Heart right ventricle (tissue), 16 donors: ENCODE measurements at places on chromosomes 1 and 21. TPM values are rescaled to one million over a fixed set of nuclear protein-coding genes. Genes with fewer than 3 reads are reported as not detected.

Gene PDPN
- 4.4 TPM for polyA plus RNA-seq

Gene PKLR
- not detected for polyA plus RNA-seq

Gene CAPN8
- 0.10 TPM for polyA plus RNA-seq

Gene BMP8B
- 0.07 TPM for polyA plus RNA-seq

Gene EVA1B
- 38.9 TPM for polyA plus RNA-seq

Gene KPRP
- polyA plus RNA-seq = not detected

DNA sequence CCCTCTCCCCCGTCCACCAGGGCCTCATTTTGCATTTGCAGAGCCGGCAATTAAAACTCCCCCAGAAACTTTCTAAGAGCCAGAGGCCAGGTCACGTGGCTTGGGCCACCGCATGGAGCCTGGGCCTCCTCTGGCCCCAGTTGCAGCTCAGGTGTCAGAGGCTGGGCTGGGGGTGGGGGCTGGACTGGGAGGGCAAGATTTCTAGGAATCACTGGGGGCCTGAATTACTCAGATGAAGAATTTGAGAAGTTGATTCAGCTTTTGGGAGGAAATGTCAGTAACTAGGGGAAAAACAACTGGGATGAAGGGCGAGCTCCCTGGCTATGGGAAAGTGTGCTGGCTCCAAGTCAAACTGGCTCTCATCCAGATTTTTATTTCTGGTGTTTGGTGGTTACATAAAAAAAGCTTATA, 151.0 kb downstream of the CDC7 start:
- peak; percentile 76 for DNase-seq

DNA sequence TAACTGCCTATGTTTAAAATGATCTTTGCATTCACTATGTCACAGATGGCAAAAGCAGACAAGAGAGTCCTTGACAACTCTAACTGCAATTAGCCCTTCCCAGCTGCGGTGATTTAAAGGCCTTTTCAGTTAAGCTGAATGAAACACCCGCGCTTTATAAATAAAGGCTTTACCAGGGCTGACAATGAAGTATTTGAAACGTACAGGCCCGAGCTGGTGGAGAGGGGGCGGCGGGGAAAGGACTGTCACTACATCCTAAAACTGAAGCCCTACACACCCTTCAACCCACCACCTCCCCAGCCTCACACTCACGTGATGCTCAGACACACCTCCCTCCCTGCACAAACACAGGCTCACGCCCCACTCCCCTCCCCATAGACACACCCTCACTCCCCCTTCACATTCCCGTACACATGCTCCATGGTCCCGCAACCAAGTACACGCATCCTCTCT, 45.5 kb downstream of the GRIK3 start:
- no peak for DNase-seq

- no peak for DNase-seq
Measured at GRCh38 chr1:107339775-107340174, 198.9 kb downstream of the NTNG1 start.

GRCh38 chr1:180173451-180173850, 18.8 kb downstream of the QSOX1 start:
- no peak for DNase-seq

DNA sequence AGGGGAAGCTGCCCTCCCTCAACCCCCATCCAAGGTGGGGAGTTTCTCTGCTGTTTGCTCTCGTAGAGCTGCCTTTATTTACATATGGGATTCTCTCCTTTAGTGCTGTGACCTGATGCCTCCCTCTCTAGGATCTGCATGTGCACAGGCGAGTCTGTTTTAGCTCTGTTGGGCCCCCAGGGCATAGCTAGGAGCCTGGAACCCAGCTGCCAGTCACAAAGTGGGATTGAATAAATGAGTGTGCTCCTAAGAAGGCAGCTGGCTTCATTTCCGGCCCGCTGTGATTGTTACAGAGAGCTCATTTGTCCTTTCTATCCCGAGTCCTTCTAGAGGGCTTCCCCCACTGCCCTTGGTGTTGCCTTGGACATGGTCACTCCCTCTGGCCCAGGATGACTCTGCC, 176.6 kb downstream of the GRIK3 start:
- DNase-seq = no peak

DNA sequence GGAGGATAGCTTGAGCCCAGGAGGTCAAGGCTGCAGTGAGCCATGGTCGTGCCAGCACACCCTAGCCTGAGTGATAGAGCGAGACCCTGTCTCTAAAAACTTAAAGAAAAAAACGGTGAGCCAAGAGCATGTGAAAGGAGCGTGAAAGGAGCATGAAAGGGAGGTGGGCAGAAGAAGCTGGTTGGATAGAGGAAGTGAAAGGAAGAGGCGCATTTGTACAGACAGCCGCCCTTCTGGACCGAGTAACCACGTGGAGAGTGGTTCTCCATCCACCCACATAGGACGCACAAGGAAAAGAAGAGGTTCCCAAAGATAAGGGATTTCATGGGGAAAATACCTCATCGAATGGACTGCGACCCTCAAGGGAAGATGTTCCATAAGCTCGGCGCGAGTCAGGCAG, 60.4 kb upstream of the IFNAR2 start:
- DNase-seq = no peak

GRCh38 chr1:58885998-58886397, 102.2 kb upstream of the JUN start:
- DNase-seq = no peak

DNA sequence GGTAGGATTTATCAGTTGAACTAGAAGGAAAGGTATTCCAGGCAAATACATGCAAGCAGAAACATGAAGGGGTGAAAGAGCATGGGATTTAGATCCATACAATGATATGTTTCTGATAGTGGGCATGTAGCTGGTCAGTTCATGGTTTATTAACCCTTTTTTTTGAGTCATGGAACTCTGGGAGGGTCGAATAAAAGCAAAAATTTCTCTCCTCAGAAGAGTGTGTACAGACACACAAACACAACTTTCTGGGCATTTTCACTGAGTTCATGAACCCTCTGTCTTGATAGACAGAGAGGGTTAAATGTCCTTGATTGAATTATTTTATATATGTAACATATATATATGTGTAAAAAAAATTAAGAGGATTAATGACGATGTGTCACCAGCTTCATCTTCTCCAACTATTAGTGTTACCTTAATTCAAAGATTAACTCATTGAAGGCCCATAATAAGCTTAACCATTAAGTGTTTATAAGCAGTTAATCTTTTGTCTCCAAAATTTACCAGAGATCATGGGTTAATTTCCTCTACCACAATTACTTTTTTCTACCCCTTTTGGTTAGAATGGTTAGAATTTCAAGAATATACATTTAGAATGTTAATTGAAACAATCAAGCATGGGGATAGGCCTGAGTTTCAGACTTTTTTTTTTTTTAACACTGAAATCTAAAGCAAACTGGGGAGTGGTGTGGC, 4.6 kb downstream of the JUN start:
- DNase-seq = no peak

- DNase-seq = no peak
Measured at GRCh38 chr21:21898801-21899200, 900.6 kb downstream of the NCAM2 start.

GRCh38 chr1:8835941-8836643, 18.7 kb upstream of the RERE start:
- DNase-seq = no peak
